Immature natural killer cell (primary cell): ENCODE measurements at places on chromosomes 6 and 20. TPM values are rescaled to one million over a fixed set of nuclear protein-coding genes. Genes with fewer than 3 reads are reported as not detected.

GJA10 gene
- polyA plus RNA-seq: not detected

DNA sequence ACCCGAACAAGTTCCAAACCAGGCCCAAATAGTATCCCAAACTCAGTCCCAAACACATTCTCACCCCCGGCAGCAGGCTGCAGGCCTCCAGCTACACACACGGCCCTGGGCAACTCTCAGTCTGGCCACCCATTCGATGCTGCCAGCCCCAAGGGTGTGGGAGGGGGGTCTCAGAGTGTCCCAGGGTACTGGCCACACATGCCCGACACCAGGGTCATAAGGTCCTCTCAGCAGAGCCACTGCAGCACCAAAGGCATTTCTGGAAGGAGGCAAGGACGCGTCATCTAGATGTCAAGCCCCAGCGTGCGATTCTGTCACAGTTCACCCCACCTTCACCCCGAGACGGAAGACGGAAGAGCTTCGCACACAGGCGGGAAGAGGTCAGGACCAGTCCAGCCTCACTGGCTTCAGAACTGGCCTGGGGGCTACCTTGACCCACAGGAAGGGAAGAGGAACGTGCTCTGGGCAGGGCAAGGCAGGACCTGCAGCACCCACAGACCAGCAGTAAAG, 9.5 kb downstream of the MYL9 start:
- no peak overlapping the region for H3K4me3 ChIP-seq
- H3K27me3 ChIP-seq: peaks cover 3% of the 10 kb centered on the region
- no peaks in the 10 kb centered on the region for H3K36me3 ChIP-seq
- no peaks in the 10 kb centered on the region for H3K4me1 ChIP-seq
- DNase-seq: no peak

DNA sequence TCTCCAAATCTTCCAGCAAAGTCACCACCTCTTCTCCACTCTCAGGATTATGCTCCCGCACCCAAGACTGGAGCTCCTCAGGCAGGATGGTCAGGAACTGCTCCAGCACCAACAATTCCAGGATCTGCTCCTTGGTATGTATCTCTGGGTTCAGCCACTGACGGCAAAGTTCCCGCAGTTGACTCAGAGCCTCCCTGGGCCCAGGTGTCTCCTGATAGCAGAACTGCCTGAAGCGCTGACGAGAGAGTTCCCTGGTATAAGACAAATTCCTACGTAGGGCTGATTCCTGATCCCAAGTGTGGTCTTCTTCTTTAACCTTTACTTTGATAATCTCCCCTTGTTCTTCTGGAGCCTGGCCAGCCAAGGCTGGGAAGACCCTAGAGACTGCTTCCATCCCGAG, 60.6 kb downstream of the GPX5 start:
- H3K4me1 ChIP-seq: peaks cover 19% of the 10 kb centered on the region
- no peak overlapping the region for H3K4me3 ChIP-seq
- no peak overlapping the region for H3K27ac ChIP-seq
- peaks cover 26% of the 10 kb centered on the region for H3K27me3 ChIP-seq

LY6G6F gene
- polyA plus RNA-seq: not detected

HTR1E gene
- not detected for polyA plus RNA-seq
